T-helper 17 cell (primary cell): ENCODE measurements at places on chromosomes 2 and 18. TPM values are rescaled to one million over a fixed set of nuclear protein-coding genes. Genes with fewer than 3 reads are reported as not detected.

GYPC gene
- total RNA-seq = 73.7 TPM

ACVR1 gene
- total RNA-seq = 38.2 TPM

OTOS gene
- total RNA-seq = not detected

DNA sequence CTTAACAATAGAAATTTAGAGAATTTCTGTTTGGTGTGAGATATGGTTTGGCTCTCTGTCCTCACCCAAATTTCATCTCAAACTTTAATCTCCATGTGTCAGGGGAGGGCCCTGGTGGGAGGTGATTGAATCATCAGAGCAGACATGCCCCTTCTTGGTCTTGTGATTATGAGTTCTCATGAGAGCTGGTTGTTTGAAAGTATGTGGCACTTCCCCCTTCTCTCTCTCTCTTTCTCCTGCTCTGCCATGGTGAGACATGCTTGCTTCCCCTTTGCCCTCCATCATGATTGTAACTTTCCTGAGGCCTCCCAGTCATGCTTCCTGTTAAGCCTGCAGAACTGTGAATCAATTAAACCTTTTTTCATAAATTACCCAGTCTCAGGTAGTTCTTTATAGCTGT lies 524.7 kb upstream of the ACVR2A start:
- DNase-seq = no peak
- H3K27ac ChIP-seq = no peak overlapping the region
- no peaks in the 10 kb centered on the region for H3K27me3 ChIP-seq
- H3K36me3 ChIP-seq = no peaks in the 10 kb centered on the region
- H3K4me1 ChIP-seq = no peaks in the 10 kb centered on the region
- H3K4me3 ChIP-seq = no peak overlapping the region

DNA sequence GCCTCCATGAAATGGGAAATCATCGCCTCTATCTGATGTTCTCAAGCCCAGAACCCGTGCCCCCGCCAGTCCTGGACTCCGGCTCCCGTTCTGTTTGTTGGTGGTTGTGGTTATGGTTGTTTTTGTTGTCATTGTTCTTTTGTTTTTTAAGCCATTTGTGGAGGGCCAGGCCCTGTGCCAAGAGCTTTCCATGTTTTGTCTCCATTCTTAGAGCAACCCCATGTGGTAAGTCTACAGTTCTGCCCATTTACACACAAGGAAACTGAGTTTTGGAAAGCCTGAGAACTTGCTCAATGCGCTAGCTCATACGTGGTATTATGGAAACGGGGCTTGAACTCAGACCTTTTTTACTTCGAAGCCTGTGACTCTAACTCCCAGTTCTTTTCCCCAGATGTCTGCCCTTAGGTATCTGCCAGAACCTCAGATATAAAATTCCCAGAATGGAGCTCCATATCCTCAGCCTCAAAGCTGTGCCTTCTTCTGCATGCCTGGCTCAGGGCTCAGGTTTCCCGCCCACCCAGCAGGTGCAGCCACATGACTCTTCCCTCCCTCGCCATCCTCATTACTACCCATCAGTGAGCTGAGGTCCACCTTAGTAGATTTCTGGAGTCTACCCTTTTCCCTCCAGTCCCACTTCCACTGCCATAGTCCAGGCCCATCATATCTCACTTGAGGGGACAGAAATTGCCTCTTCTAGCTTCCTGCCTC lies 194.1 kb downstream of the KLHL29 start:
- DNase-seq = no peak
- no peak overlapping the region for H3K4me3 ChIP-seq
- no peak overlapping the region for H3K27ac ChIP-seq
- no peaks in the 10 kb centered on the region for H3K36me3 ChIP-seq

- DNase-seq = no peak
- H3K4me1 ChIP-seq = no peaks in the 10 kb centered on the region
- H3K4me3 ChIP-seq = no peak overlapping the region
- no peaks in the 10 kb centered on the region for H3K36me3 ChIP-seq
- no peaks in the 10 kb centered on the region for H3K27me3 ChIP-seq
Observed at GRCh38 chr2:141968433-141968832, 162.4 kb downstream of the LRP1B start.

GRCh38 chr18:76075777-76076176 lies 419.3 kb downstream of the ZNF516 start:
- no peak for DNase-seq
- no peaks in the 10 kb centered on the region for H3K36me3 ChIP-seq
- no peaks in the 10 kb centered on the region for H3K4me1 ChIP-seq
- H3K27me3 ChIP-seq = peaks cover 16% of the 10 kb centered on the region
- no peak overlapping the region for H3K4me3 ChIP-seq
